Choroid plexus epithelial cell (primary cell): ENCODE measurements at places on chromosomes 12 and 14.

DNA sequence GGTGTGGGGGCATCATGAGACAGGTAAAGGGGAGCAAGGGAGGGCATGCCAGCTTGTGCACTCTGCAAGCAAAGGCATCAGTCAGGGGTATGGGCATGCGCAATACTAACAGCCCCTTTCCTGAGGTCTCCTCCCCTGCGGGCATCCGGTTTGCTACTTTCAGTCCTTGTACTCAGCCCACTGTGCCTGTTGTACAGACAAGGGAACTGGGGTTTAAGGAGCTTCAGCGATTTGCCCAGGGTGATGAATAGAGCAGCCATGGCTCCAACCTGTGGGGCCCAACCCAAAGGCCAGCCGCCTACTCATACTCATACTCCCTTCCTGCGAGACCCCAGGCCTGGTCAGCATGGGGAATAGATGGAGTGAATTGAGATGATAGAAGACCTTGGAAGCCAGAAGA is 66.7 kb downstream of the GALNT16 start:
- DNase-seq = no peak

- peak; percentile 52 for DNase-seq
Observed at GRCh38 chr14:72291908-72292688, 359.9 kb downstream of the RGS6 start.

- no peak for DNase-seq
Observed at GRCh38 chr14:54344445-54344844, 52.4 kb upstream of the CDKN3 start.

- no peak for DNase-seq
Observed at GRCh38 chr14:73333031-73333430, 95.7 kb downstream of the PAPLN start.

- no peak for DNase-seq
Observed at GRCh38 chr12:131054345-131055092, 100.8 kb downstream of the ADGRD1 start.

DNA sequence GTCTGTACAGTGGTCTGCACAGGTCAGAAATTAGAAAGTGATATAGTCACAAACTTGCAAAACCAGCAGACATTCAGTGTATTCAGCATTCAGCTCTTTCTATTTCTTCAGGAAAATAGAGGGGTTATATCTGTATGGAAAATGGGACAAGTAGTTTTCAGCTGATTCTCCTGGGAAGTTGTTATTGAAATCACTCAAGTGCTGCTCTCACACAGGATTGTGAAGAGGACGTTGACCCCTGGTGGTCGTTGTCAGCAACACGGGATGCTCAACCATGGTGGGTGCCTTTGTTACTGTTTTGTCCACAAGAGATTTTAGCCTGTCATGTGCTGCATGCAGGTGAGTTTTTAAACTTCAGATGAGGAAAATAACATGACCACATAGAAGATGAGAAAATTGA is 981.8 kb downstream of the TMEM121 start:
- DNase-seq = no peak

- DNase-seq = peak; percentile 51
Observed at GRCh38 chr14:74611650-74612349, at the start of gene LTBP2. Gene LTBP2 (minus strand): TSS chr14:74612237. CDS start chr14:74611944, 293 bp downstream.

GRCh38 chr12:123427036-123427769 is 9.3 kb downstream of the RILPL2 start:
- no peak for DNase-seq

GRCh38 chr12:121717041-121717699 is 4.6 kb downstream of the TMEM120B start:
- peak; percentile 96 for DNase-seq

DNA sequence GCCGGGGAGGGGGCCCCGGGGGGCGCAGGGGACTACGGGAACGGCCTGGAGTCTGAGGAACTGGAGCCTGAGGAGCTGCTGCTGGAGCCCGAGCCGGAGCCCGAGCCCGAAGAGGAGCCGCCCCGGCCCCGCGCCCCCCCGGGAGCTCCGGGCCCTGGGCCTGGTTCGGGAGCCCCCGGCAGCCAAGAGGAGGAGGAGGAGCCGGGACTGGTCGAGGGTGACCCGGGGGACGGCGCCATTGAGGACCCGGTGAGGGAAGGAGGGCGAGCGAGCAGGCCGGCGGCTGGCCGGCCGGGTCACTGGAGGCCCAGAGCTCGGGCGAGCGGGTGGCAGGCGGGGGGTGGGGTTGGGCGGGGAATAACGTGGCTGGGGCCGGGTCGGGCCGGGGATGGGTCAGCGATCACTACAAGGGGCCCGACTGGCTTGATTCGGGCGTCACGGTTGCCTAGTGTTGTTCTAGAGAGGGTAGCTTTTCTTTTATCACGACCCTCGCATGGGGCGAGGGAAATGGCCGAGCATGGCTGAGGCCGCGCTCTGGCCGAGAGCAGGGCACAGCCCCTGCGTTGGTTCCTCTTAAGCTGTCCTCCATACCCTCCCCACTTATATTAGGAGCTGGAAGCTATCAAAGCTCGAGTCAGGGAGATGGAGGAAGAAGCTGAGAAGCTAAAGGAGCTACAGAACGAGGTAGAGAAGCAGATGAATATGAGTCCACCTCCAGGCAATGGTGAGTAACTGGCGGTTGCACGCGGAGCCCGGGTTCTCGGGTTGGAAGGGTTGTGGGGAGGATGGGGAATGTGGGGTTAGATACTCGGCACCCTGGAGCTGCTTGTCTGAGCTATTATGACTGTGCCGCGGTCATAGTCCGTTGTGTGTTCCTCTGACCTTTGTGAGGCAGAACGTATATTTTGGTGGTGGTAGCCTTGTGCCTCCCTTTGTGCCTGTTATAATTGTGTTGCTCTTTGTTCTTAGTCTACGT is 603 bp downstream of the PABPN1 start:
- peak; percentile 68 for DNase-seq

GRCh38 chr12:23002381-23002780 is 377.4 kb downstream of the ETNK1 start:
- no peak for DNase-seq

DNA sequence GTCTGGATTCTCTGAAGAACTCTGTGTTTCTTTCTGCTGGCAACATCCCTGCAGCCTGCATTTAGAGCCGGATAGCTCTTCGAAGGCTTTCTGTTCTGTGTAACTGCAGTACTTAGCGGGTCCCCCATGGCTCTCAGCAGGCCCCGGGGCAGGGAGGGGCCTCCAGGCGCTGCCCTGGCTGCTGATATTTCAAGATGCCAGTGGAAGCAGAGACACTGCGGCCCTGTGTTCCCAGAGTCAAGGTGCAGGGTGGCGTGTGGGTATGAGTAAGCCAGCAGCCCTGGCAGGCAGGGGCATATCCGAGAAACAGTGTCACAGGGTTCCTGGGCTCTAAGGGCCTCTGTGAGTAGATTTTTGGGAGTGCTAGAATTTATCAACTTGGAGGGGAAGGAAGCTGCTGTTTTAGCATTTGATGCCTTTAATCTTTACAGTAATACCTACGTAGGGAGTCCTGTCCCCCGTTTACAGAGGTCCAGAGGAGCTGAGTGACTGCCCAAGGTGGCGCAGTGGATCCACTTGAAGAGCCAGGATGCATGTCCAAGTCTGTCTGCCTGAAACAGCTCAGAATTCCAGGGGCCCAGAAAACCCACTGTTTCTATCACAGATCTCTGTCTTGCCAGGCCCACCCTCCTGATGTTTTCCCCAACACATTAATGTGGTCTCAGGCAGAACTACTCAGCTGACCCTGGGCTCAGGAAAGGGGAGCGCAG is 16.2 kb downstream of the ESRRB start:
- no peak for DNase-seq

GRCh38 chr12:128619263-128619662 is 204.5 kb downstream of the SLC15A4 start:
- DNase-seq = no peak

GRCh38 chr14:88196925-88197324 is 126.1 kb downstream of the KCNK10 start:
- no peak for DNase-seq

- peak; percentile 78 for DNase-seq
Observed at GRCh38 chr12:29350080-29350479, 30.9 kb downstream of the ERGIC2 start.

DNA sequence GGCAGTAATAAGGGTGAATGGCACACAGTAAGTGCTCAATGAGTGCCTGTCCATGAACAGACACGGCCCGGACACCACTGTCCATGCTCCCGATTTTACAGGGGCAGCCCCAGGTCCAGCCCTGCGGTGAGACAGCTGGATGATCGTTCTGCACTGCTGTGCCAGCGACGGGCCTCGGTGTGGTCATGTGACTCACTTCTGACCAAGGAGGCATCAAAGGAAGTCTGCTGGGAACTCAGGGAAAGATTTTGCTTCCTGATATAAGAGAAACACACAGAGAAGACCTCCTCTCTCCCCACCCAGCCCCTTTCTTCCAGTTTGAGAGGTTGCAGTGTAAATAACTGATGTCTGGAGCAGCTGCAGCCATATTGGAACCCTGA is 126.6 kb downstream of the SCARB1 start:
- peak; percentile 43 for DNase-seq

- DNase-seq = no peak
Observed at GRCh38 chr14:87613881-87614280, 379.1 kb downstream of the GALC start.

- DNase-seq = no peak
Observed at GRCh38 chr12:57145460-57146059, 1.9 kb downstream of the LRP1-AS start.

- no peak for DNase-seq
Observed at GRCh38 chr14:93772263-93772662, 16.0 kb downstream of the PRIMA1 start.

GRCh38 chr12:8946733-8947132 is 2.7 kb downstream of the M6PR start:
- DNase-seq = no peak

DNA sequence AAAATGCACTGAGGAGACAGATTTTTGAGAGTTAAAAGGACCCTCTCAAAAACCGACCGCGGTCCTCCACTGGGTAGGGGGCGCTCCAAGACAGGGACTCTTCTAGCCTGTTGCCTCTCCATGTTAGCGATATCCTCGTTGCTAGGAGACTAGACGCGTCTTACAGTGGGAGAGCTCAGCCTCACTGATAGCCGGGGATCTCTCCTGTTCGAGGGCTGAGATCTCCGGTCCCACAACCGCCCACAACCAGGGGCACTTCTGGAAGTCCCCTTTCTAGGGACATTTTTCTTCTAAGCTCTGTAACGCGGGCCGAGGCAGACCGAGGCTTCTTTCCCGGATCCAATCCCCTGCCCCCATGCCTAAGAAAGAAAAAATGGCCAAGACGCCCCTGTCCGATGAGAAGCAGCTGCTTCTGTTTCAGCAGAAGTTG is 21.3 kb downstream of the FKBP11 start:
- DNase-seq = peak; percentile 94

GRCh38 chr12:6394398-6394797 is 10.4 kb downstream of the LTBR start:
- DNase-seq = no peak

GRCh38 chr14:25400607-25401206 is 350.8 kb upstream of the STXBP6 start:
- peak; percentile 60 for DNase-seq
